ENCODE measurements at places on chromosomes 6 and 20. TPM values are rescaled to one million over a fixed set of nuclear protein-coding genes. Genes with fewer than 3 reads are reported as not detected.

STMN3 gene
- polyA plus RNA-seq, result 2.4 TPM

SLC17A9 gene
- polyA plus RNA-seq, result 0.29 TPM

PPP1R3G gene
- polyA plus RNA-seq, result 0.06 TPM

ATRN gene
- polyA plus RNA-seq, result 8.4 TPM

PCK1 gene
- not detected for polyA plus RNA-seq

SLC17A2 gene
- polyA plus RNA-seq, result not detected

UBD gene
- polyA plus RNA-seq, result not detected

DNA sequence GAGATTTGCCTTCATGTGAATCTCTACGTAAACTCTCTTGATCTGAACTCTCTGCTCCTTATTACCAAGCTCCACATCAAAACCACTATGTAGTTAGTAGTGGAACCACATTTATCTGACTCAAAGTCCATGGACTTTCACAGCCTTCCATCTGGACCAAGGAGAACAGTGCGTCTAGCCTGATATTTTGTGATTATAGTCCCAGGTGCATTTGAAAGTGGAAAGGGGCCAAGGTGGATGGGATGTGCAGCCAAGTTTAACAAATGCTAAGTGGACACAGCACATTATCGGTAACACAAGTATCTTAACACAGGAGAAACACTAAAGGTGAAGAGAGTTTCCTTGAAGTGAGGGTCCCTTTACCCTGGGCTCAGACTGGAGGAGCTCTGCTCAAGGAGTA is 281.2 kb upstream of the SGK1 start:
- no peak for DNase-seq

- DNase-seq, result peak; percentile 43
Observed at GRCh38 chr6:25215881-25216280, 63.3 kb upstream of the CARMIL1 start.

- DNase-seq, result no peak
Observed at GRCh38 chr6:53432318-53433161, 83.8 kb upstream of the ELOVL5 start.

GRCh38 chr20:62133864-62134263 is 9.3 kb downstream of the PSMA7 start:
- no peak for DNase-seq

GRCh38 chr6:126072172-126072571 is 85.8 kb downstream of the TRMT11 start:
- DNase-seq, result no peak

GRCh38 chr20:24778585-24779031 is 170.5 kb upstream of the CST7 start:
- DNase-seq, result no peak

GRCh38 chr6:142783499-142783898 is 161.5 kb downstream of the HIVEP2 start:
- no peak for DNase-seq
